ENCODE measurements at places on chromosomes 12 and 14. TPM values are rescaled to one million over a fixed set of nuclear protein-coding genes. Genes with fewer than 3 reads are reported as not detected.
A peak's percentile ranks its signal among the peaks of the same experiment; 100 is the strongest.

The NTN4 gene
- not detected for total RNA-seq

The CLMN gene
- 0.51 TPM for total RNA-seq

The ASCL1 gene
- total RNA-seq: not detected

The TNS2 gene
- 2.1 TPM for total RNA-seq

DNA sequence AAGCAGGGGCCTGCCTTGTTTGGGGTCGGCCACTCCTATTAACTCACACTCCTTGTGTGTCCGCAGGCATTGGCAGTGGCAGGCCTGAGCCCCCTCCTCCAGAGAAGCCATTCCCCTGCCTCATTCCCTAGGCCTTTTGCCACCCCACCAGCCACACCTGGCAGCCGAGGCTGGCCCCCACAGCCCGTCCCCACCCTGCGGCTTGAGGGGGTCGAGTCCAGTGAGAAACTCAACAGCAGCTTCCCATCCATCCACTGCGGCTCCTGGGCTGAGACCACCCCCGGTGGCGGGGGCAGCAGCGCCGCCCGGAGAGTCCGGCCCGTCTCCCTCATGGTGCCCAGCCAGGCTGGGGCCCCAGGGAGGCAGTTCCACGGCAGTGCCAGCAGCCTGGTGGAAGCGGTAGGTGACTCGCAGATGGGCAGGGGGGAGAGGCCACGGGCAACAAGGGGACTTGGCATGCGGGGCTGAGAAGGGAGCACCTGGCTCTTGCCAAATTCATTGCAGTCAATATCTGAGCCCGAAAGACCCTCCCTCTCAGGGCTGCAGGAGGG is 106.3 kb upstream of the FKBP4 start:
- DNase-seq: no peak
- H3K27me3 ChIP-seq: no peaks in the 10 kb centered on the region
- no peaks in the 10 kb centered on the region for H3K36me3 ChIP-seq
- peaks cover 25% of the 10 kb centered on the region for H3K4me1 ChIP-seq
- H3K27ac ChIP-seq: no peak overlapping the region

GRCh38 chr12:120421701-120422100 is 16.2 kb upstream of the COX6A1 start:
- peaks cover 2% of the 10 kb centered on the region for H3K27me3 ChIP-seq
- H3K4me1 ChIP-seq: no peaks in the 10 kb centered on the region
- no peak overlapping the region for H3K4me3 ChIP-seq
- H3K27ac ChIP-seq: no peak overlapping the region
- no peaks in the 10 kb centered on the region for H3K36me3 ChIP-seq

DNA sequence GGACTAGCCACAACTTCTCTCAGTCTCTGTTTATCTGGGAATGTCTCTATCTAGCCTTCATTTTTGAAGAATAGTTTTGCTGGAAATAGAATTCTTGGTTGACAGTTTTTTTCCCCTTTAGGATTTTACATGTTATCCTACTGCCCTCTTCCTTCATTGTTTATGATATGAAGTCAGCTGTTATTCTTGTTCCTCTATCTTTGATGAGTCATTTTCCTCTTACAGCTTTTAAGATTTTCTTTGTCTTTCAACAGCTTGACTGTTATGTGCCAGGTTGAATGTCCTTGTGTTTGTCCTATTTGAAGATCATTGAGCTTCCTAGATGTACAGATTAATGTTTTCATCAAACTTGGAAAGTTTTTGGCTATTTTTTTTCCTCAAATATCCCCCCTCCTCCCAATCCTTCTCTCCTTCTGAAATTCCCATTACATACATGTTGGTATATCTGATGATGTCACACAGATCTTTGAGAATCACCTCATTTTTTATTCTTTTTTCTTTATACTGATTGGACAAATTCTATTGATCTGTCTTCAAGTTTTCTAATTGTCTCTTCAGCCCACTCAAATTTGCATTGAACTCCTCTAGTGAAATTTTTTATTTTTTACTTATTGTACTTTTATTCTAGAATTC is 4.5 kb upstream of the GOLGA5 start:
- peaks cover 11% of the 10 kb centered on the region for H3K36me3 ChIP-seq
- H3K4me3 ChIP-seq: no peak overlapping the region
- DNase-seq: no peak
- peaks cover 6% of the 10 kb centered on the region for H3K4me1 ChIP-seq
- H3K27me3 ChIP-seq: peaks cover 7% of the 10 kb centered on the region

- H3K4me3 ChIP-seq: no peak overlapping the region
- no peaks in the 10 kb centered on the region for H3K36me3 ChIP-seq
- no peak overlapping the region for H3K27ac ChIP-seq
- no peaks in the 10 kb centered on the region for H3K4me1 ChIP-seq
- DNase-seq: no peak
- no peaks in the 10 kb centered on the region for H3K27me3 ChIP-seq
These were observed 24.2 kb downstream of the PTPRO start for GRCh38 chr12:15346488-15346887.

DNA sequence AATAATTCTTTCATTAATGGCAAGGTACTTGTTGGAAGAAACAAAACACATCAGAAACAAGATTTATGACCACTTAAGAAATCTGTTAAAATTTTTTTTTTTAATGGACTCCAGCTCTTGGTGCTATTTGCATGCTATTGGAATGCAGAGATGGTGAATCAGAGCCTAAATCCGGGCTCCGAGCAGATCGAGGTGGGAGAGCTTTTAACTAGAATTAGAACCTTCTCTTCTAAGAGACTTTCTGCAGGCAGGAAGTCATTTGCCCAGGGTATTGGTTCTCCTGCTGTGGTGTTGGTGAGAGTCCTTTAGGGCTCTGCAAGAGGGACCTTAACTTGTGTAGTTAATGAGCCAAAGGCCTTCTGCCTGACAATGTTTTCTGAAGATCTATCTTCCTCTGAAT is 419.4 kb downstream of the SNAPC1 start:
- H3K27me3 ChIP-seq: peaks cover 2% of the 10 kb centered on the region
- no peaks in the 10 kb centered on the region for H3K4me1 ChIP-seq
- H3K4me3 ChIP-seq: no peak overlapping the region
- no peaks in the 10 kb centered on the region for H3K36me3 ChIP-seq

- DNase-seq: no peak
- no peaks in the 10 kb centered on the region for H3K36me3 ChIP-seq
- H3K4me3 ChIP-seq: no peak overlapping the region
- H3K27me3 ChIP-seq: peaks cover 9% of the 10 kb centered on the region
- peaks cover 11% of the 10 kb centered on the region for H3K4me1 ChIP-seq
These were observed 31.9 kb downstream of the GUCY2C start for GRCh38 chr12:14664434-14665023.

- no peak overlapping the region for H3K4me3 ChIP-seq
- H3K4me1 ChIP-seq: no peaks in the 10 kb centered on the region
- H3K27me3 ChIP-seq: no peaks in the 10 kb centered on the region
These were observed 951.2 kb downstream of the FLRT2 start for GRCh38 chr14:86481104-86481503.

GRCh38 chr14:61104358-61104757 is 123.3 kb downstream of the SLC38A6 start:
- DNase-seq: no peak
- no peak overlapping the region for H3K27ac ChIP-seq
- peaks cover 32% of the 10 kb centered on the region for H3K4me1 ChIP-seq
- H3K4me3 ChIP-seq: no peak overlapping the region
- H3K36me3 ChIP-seq: peaks cover 3% of the 10 kb centered on the region

DNA sequence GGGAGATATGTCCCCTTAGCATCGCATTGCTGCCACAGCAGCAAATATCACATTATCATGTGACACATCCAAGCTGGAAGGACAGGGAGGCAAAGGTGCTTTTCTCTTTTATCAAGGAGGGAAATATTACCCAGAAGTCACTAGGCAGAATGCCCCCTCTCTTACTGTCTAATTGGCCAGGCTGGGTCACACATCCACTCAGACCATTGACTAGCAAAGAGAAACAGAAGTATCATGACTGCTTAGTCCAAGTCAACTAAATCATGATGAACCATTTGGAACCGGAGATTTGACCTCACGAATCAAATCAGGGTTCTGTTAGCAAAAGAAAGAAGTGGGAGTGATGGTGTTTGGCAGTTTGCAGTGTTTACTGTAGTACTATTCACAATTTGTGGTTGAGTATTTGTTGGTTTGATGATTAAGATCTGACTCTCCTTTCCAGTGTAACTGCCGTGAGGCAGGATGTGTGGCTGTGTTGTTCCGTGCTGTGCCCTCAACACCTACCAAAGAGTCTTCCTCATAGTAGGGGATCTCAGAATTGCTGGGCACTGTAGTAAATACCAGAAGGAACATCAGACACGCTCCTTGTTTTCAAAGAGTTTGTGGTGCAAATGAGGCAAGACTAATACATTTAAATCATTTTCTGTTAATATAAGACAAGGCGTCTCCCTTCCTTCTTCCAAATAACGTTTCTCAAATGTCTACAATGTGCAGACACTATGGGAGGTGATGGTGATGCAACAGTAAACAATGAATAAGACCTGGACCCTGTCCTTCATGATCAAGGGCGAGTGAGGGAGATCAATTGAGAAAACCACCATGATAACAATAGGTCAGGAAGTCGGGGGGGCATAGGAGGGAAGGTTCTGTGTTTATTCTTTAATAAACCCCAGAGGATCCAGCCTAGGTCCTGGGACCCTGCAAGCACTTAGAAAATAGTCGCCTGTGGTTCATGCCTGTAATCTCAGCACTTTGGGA is 194.4 kb upstream of the CRY1 start:
- DNase-seq: peak; percentile 49
- peaks cover 7% of the 10 kb centered on the region for H3K27me3 ChIP-seq
- peak overlapping the region; percentile 43 for H3K4me3 ChIP-seq

DNA sequence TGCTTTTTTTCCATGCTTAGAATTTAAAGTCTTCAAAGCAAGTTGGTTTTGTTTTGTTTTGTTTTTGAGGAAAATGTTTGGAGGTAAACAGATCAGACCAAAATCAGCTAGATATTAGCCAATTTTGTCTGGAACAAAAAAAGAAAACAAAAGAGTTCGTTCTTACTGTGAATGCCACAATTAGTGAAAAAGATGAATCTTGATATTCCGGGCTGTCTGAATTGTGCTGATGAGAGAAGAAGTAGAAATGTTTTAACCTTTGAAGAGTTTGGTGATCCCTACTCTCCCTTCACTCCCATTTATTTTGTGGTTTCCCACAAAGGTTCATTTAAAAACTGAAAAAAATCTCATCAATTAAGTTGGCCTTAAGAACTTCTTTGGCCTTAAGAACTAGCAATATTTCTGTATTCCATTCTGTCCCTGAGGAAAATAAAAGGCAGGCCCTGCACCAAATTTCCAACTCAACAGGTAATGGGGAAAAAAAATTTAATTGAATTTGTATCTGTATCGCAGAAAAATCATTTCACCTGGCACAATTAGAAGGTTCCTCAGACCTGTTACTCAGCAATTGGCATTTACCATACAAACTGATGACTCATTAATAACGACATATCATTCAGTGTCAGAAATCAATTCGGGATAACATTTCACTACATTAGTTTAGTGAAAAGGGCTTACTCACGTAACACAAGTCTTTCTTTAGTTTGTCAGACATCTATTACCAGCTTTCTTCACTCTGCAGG is 562 bp upstream of the GLIPR1L2 start:
- no peaks in the 10 kb centered on the region for H3K36me3 ChIP-seq
- H3K4me1 ChIP-seq: peaks cover 24% of the 10 kb centered on the region
- peak overlapping the region; percentile 86 for H3K27ac ChIP-seq
- H3K4me3 ChIP-seq: peak overlapping the region; percentile 87
- H3K27me3 ChIP-seq: no peaks in the 10 kb centered on the region

All from activated T-helper 2 cell treated with anti-CD3 and anti-CD28 coated beads, Interferon-gamma antibody, Interleukin-2, Interleukin-4, amounts not matched to agents 10 μg/mL and 5 μg/mL and 100 μg/mL, durations not matched to agents 14 hours and 24 hours and 36 hours (primary cell).